AG08396 (cell line): ENCODE measurements at places on chromosomes 16 and 17.
A peak's percentile ranks its signal among the peaks of the same experiment; 100 is the strongest.

DNA sequence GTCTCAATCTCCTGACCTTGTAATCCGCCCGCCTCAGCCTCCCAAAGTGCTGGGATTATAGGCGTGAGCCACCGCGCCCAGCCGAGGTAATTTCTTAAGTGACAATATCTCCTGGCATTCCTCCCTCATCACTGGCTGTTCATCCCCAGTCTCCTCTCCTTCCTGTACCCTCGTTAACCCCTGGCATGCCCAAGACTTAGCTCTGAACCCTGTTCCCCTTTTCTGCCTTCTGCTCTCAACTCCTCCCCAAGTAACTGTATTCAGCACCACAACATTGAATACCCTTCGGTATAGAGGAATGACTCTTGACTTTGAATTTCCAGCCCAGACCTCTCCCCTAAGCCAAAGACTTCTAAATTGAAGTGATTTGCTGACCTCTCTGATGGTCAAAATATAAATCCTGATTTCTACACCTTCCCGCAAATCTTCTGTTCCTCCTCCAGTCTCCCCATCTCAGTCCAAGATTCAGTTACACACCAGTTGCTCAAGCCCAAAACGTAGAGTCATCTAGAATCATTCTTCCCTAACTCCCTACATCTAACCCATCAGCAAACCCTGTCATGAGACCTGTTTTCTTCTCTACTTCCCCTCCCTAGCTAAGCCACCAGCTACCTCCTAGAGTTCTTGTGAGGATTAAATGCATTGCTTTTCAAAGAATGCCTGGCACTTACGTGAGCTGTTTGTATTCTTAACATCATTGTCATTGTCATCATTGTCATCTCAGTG is 14.8 kb downstream of the PMP22 start:
- DNase-seq, result no peak

GRCh38 chr17:5638596-5638995 is 54.3 kb upstream of the NLRP1 start:
- no peak for DNase-seq

DNA sequence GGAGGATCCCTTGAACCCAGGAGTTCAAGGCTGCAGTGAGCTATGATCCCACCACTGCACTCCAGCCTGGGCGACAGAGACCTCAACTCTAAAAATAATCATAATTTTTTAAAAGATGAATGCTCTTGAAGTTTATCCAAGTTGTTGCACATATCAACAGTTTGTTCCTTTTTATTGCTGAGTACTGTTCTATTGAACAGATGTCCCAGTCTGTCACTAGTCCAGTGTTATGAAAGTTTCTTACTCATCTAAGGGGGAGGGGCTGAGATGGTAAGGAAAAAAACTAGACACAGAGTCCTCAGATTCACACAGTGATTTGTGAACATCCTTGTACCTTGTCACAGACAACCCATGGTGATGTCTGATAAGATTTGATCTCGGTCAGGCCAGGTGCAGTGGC is 3.9 kb downstream of the ACAP1 start:
- no peak for DNase-seq

DNA sequence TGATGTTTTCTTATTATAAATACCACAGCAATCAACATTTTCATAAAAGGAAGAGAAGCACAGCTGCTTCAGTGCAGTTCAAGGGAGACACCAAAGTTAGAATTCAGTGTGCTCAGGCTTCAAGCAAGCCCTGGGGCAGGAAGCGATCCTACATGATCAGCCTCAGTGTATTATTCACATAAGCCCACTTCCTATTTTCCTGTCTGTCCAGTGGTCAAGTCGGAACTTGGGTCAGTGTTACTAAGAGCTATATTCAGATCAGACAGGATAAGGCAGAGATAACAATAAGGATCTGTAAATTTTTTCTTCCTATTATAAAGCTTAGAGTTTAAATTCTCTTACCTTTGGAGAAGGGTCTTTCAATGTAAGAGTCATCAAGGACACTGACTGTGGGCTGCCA is 12.9 kb downstream of the HEATR6 start:
- DNase-seq, result no peak

- DNase-seq, result no peak
Observed at GRCh38 chr17:66413559-66414520, 111.4 kb downstream of the PRKCA start.

GRCh38 chr17:82889496-82890338 is 49.9 kb upstream of the ZNF750 start:
- no peak for DNase-seq

DNA sequence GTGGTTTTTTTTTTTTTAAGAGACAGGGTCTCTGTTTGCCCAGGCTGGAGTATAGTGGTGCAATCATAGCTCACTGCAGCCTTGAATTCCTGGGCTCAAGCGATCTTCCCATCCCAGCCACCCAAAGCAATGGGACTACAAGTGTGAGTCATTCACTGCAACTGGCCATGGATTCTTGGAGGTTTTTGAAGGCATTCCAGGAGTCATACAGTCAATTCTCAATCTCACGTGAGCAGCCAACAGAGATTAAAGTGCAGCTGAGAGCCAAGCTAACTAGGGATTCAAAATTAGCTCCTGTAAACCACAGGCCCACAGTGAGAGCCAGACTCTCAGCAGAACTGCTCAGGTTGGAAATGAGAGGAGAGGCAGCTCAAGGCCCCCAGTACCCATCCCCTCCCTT is 30.2 kb downstream of the XPO6 start:
- DNase-seq, result peak; percentile 74

- no peak for DNase-seq
Observed at GRCh38 chr16:79602628-79603014, 2.1 kb upstream of the MAF start.

GRCh38 chr17:18203308-18203707 is 19.7 kb downstream of the ALKBH5 start:
- DNase-seq, result no peak

- no peak for DNase-seq
Observed at GRCh38 chr17:42521666-42522262, 14.3 kb upstream of the NAGLU start.

- no peak for DNase-seq
Observed at GRCh38 chr16:68386628-68387027, 61.7 kb downstream of the SMPD3 start.

GRCh38 chr16:67426022-67426421 is 4.9 kb upstream of the HSD11B2 start:
- DNase-seq, result no peak

- no peak for DNase-seq
Observed at GRCh38 chr17:73358668-73359067, 46.9 kb upstream of the CDC42EP4 start.
